Stomach (tissue), 19 donors: ENCODE measurements at places on chromosomes 6 and 20.

DNA sequence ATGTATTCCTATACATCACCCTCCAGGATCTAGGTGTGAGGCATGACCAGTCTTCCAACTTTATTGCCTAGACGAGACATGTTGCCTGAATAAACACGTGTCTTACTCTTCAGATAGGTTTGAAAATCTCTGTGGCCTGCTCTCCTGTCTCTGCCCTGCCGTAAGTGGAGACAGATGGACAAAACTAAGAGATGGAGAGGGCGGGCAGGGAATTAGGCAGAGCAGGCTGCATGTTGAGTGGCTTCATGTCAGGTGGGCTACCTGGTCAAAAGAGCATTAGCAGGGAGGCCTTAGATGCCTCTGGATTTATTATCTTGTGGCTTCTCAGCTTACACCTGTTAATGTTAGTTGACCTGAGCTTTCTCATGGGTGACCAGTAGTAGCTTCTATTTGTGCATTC is 59.0 kb upstream of the TULP4 start:
- no peak for DNase-seq
- peaks cover 17% of the 10 kb centered on the region for H3K4me1 ChIP-seq
- H3K27me3 ChIP-seq: no peaks in the 10 kb centered on the region
- H3K4me3 ChIP-seq: no peak overlapping the region

DNA sequence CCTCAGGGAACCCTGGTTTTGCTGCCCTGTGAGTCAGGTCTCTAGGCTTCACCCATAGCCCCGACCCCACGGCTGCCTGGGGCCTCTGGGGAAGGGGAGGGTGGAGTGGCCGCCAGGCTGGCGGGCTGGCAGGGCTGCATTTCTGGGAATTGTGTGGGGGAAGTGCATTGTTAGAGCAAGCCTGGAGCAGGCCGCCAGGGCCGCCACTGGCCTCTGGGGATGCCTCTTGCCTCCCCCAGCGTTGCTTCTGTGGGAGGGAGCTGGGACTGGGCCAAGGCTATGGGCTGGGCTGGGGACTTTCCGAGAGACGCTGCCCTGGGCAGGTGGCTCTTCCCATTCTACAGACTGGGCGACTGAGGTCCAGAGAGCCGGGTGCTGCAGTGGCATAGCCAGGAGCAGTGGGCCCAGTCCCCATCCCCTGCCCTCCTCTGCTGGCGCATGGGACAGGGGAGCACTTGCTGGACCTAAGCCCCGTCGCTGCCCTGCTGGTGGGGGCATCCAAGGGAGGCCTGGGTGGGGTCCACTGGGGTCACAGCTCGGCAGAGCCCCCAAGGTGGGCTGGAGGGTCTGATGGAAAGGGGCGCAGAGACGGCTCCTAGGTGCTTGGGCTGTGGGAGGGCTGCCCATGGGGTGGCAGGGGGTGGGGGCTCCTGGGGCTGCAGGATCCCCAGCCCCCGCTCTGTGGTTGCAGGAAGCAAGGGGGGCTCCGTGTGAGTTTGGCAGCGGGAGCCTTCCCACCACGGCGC is 6.6 kb upstream of the SOX18 start:
- H3K4me1 ChIP-seq: peaks cover 22% of the 10 kb centered on the region
- no peaks in the 10 kb centered on the region for H3K36me3 ChIP-seq
- no peaks in the 10 kb centered on the region for H3K27me3 ChIP-seq
- peak; percentile 73 for DNase-seq
- H3K27ac ChIP-seq: peak overlapping the region; percentile 57
- no peak overlapping the region for H3K4me3 ChIP-seq

DNA sequence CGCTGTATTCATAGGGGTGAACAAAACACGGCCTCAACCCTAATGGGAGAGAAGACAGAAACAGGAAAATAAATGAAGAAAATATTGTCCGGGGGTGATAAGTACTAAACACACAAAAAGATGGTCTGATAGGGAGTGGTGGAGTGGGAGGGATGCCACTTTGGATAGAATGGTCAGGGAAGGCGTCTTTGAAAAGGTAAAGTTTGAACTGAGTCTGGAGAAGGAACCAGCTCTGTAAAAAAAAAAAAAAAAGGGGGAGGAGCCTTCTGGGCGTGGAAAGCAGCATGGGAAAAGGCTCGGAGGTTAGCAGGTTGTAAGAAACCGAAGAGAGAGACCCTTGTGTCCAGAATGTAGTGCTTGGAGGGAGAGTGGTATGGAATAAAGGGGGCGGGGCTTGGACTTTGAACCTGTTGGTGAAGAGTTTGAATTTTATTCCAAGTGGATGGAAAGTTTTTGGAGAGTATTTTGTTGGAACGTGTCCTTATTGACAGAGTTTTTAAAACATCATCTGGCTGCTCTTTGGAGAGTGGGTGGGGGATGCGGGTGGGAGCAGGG is 1.8 kb downstream of the CHMP4B start:
- peak overlapping the region; percentile 82 for H3K4me3 ChIP-seq
- no peak overlapping the region for H3K27ac ChIP-seq
- peaks cover 49% of the 10 kb centered on the region for H3K4me1 ChIP-seq

GRCh38 chr6:41736186-41736733 is 852 bp upstream of the TFEB start:
- no peak for DNase-seq
- peak overlapping the region; percentile 75 for H3K4me3 ChIP-seq

DNA sequence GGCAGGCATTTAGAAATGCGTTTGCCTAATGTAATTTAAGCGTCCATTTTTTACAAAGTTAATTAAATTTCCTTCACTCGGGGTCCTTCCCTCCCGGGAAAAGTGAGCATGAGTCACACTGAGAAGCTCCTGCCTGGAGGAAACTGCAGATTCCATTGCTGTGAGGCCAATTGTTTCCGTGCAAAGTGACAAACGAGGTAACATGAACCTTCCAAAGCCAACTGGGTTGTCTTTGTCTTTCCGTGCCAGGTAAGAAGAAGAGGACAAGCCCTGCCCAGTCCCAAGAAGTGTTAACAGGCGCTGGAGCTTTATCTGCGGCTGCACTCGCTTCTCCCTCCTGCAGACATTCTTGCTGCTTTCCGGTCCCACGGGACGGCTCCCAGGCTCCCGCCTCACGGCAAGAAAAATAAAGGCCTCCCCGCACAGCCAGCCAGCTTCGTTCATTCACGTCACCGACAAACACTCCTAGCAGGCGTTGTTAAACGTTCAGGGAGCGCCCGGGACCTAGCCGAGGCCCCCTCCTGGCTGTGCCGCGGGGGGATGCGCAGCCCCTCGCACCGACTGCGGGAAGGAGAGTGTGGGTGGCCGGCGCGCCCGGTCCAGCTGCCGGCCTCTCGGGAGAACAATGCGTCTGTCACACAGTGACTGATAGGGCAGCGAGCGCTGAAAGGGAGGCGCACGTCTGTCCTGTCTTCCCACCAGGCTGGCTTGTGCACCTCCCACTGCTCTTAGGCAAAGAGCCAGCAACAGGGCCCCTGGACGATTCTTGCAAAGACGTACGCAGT is 61.5 kb upstream of the HDDC2 start:
- peaks cover 13% of the 10 kb centered on the region for H3K4me1 ChIP-seq
- peak overlapping the region; percentile 28 for H3K27ac ChIP-seq
- H3K27me3 ChIP-seq: peaks cover 42% of the 10 kb centered on the region
- H3K4me3 ChIP-seq: peak overlapping the region; percentile 47

GRCh38 chr20:31875671-31876070 is 5.2 kb downstream of the TTLL9 start:
- DNase-seq: no peak
- H3K36me3 ChIP-seq: no peaks in the 10 kb centered on the region
- no peak overlapping the region for H3K27ac ChIP-seq
- H3K27me3 ChIP-seq: no peaks in the 10 kb centered on the region
- no peaks in the 10 kb centered on the region for H3K4me1 ChIP-seq
- H3K4me3 ChIP-seq: no peak overlapping the region
